ENCODE measurements at places on chromosomes 6 and 20.

DNA sequence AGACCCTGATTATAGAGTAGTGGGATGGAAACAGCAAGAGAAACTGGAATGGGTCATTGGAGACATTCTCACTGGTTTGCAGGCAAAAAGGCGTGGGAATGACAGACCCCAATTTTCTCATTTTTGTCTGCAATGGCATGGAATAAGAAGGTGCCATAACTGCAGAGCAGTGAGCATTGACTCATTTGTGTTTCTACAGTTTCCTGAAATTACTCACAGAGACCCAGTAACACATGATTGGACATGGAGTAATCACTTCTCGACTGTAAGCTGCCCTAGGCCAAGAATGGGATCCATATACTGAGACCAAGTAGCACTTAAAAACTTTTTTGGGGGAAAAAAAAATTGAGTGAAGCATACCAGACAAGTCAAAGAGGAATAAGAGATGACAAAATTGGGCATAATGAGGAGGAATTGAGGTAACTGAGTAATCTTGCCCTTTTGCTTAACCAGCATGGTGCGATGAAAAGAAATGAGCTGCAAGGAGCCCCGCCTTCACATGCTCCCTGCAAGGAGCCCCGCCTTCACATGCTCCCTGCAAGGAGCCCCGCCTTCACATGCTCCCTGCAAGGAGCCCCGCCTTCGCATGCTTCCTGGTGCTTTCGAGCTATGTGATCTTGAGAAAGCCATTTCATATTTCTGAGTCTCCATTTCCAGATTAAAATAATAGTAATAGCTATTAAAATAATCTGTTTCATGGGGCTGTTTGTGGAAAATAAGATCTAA, 44.1 kb downstream of the NHSL1 start:
- no peak for DNase-seq

GRCh38 chr20:60255415-60255814, 297.2 kb downstream of the CDH26 start:
- DNase-seq = no peak

GRCh38 chr6:227812-228338, 64.4 kb upstream of the DUSP22 start:
- no peak for DNase-seq

DNA sequence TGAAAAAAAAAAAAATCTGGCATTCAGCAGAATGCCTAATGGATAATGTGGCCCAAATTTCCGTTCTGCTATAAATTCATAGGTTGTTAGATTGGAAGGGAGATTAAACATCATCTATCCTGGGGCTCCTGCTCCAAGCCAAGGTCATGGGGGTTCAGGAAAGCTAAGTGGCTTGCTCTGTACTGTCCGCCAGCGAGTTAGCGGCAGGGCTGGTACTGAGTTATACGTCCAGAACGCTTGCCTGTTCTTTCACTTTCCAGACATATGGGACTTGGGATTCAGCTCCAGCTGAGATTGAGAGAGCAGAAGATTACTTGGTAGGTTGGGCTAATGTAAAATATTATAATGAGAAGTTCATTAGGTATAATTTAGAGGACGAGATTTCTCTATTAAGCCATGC, 858 bp downstream of the RWDD1 start:
- no peak for DNase-seq

GRCh38 chr6:139642346-139642745, 267.9 kb upstream of the CITED2 start:
- DNase-seq = no peak

GRCh38 chr6:157298216-157298724, 25.0 kb downstream of the TMEM242 start:
- no peak for DNase-seq

GRCh38 chr20:47660983-47661700, 124.1 kb downstream of the SULF2 start:
- DNase-seq = no peak

DNA sequence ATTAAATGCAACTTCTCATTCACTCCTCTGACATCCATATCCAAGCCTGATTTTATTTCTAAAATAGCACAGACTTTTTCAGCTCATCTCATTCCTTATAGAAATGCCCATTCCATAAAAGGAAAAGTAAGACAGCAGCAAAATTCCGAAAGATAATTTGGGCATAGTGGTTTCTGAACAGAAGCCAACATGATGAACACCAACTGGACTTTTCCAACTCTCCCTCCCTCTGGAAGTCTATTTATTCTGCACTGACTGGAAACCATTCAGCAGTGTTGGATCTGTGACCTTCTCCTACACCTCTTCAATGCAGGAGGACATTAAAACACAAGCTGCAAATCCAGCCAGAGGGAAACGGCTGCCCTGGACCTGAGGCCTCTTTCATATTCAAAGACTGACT, 306.2 kb upstream of the NT5E start:
- DNase-seq = no peak

- DNase-seq = no peak
These were observed 32.6 kb upstream of the MPC1 start for GRCh38 chr6:166415306-166415705.

- DNase-seq = no peak
These were observed 209.8 kb upstream of the MARCKS start for GRCh38 chr6:113647143-113647889.

- DNase-seq = no peak
These were observed 27.0 kb downstream of the CLIC5 start for GRCh38 chr6:45988635-45989034.

GRCh38 chr6:44386364-44386928, 1.1 kb upstream of the CDC5L start:
- no peak for DNase-seq

DNA sequence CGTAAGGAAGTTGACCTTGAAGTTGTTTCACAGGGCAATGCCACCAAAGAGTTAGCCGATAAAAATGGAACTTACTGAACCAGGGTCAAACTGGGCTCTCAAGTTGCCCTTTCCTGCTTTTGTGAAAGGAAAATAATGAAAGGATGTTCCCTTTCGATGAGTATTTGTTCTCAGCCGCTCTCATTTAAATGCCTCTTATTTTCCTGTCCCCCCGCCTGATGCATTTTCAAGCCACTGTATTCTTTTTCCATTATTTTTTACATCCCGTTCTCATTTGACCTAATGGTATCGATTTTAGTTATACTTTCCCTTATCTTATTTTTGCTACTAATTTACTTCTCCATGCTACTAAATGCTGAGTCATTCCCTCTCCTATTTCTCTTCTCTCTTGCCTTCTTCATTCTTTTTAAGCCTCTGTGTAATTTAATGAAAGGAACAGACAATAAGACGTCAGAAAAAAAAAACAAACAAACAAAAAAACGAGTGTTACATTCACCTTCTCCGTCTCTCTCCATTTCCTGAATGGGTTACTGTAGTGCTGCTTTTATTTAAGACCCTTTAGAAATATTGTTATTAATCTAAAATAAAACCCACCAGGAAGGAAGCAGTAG, 655 bp upstream of the NDUFAF4 start:
- DNase-seq = no peak

GRCh38 chr20:37288091-37288490, 1.4 kb upstream of the MANBAL start:
- DNase-seq = no peak

All from T-helper 1 cell (primary cell).